Uterus (tissue), 4 donors: ENCODE measurements at places on chromosomes 16 and 17. TPM values are rescaled to one million over a fixed set of nuclear protein-coding genes. Genes with fewer than 3 reads are reported as not detected.

Gene SGCA
- 19.6 TPM for total RNA-seq

Gene TEX19
- total RNA-seq = not detected

Gene ZP2
- 3.4 TPM for total RNA-seq

Gene CA10
- 5.3 TPM for total RNA-seq

Gene MEIOC
- total RNA-seq = not detected

Gene HSD17B2
- not detected for total RNA-seq

Gene KRTAP1-5
- total RNA-seq = not detected

Gene SMIM36
- total RNA-seq = not detected

Gene C16orf86
- 6.9 TPM for total RNA-seq

Gene CNGB1
- total RNA-seq = not detected

Gene KRT9
- total RNA-seq = not detected

Gene ATP2A3
- 23.5 TPM for total RNA-seq

Gene TBC1D3H
- total RNA-seq = not detected

Gene LPO
- not detected for total RNA-seq

DNA sequence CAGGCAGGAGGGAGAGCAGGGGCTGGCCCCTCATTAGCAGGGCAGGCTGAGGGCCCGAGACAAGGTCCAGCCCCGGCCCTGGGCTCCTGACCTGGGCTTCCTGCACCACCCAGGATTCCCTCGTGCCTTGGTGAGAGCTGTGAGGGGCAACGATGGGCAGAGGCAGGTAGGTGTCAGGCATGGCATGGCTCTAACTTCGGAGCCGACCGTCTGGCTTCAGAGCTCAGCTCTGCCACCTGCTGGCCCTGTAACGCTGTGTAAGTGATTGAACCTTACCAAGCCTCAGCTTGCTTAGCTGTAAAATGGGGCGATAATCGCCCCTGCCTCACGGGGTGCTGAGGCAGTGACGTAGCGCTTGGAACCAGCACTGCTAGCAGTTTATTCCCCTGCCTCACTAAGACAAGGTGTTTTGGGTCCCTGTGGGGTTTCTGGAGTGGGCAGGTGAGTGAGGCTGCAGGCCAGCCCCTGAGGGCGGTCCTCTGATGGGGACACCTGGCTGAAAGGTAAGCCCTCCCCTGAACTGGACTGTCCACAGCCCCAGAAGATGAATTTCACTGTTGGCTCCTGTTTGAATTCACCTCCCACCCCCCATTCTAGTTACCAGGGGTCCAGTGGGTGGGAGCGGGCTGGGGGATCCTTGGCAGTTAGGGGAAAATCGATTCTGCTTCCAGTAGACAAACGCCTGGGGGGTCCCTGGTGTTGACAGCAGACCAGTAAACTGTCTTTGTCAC lies 184.8 kb upstream of the GSE1 start:
- DNase-seq = peak; percentile 33

GRCh38 chr17:48644159-48644558 lies 18.0 kb upstream of the HOXB9 start:
- no peak for DNase-seq

DNA sequence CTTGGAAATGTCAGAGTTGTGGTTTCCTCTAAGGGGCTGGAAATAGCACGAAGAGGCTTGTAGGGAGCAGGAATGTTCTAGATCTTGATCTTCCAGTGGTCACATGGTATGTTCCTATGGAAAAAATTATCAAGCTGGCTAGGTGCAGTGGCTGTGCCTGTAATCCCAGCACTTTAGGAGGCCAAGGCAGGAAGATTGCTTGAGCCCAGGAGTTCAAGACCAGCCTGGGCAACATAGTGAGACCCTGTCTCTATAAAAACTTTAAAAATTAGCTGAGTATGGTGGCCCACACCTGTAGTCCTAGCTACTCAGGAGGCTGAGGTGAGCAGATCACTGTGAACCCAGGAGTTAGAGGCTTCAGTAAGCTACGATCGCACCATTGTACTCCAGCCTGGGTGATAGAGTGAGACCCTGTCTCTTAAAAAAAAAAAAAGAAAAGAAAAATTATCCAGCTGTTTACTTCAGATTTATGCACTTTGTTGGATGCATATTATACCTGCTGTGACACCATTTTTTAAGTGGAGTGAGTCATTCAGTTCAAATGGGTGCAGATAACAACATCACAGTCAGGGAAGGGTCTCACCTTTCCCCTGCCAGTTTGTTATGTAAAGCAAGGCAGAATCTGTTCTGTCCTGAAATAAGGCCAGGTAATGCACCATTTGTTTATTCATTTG lies 65.7 kb upstream of the LYRM9 start:
- DNase-seq = no peak

- DNase-seq = no peak
These were observed 33.7 kb downstream of the IQCK start for GRCh38 chr16:19751478-19752385.

GRCh38 chr17:74386386-74386785 lies 19.1 kb downstream of the GPR142 start:
- DNase-seq = peak; percentile 23

- no peak for DNase-seq
These were observed 29.3 kb downstream of the GINS3 start for GRCh38 chr16:58421529-58421928.

GRCh38 chr16:1364510-1364909 lies 12.8 kb downstream of the GNPTG start:
- no peak for DNase-seq

DNA sequence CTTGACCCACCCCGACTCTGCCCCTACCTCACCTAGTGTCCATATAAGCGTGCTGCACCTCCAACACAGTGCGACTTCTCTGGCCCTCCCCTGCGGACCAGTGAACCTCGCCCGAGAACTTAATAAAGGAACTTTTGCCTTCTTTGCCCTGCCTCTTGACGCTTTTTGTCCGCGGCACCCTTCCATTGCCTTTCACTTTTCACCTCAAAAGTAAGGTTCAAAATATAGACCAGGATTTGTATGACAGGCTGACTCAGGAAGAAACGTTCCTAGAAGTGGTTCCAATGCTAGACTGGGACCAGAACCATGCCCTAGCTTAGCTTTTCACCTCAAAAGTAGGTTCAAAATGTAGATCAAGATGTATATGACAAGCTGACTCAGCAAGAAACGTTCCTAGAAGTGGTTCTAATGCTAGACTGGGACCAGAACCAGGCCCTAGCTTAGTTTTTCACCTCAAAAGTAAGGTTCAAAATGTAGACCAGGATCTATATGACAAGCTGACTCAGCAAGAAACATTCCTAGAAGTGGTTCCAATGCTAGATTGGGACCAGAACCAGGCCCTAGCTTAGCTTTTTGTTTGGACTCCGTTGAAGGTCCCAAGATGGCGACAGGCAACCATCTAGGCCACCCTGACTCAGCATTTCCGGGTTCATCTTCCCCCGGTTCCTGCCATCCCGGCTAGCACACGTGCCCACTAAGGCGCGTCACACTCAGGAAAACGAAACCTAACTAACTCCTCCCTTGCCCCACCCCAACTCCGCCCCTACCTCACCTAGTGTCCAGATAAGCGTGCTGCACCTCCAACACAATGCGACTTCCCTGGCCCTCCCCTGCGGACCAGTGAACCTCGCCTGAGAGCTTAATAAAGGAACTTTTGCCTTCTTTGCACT lies 51.0 kb upstream of the TMEM97 start:
- DNase-seq = no peak

- no peak for DNase-seq
These were observed 42.8 kb downstream of the MRC2 start for GRCh38 chr17:62670202-62670821.

DNA sequence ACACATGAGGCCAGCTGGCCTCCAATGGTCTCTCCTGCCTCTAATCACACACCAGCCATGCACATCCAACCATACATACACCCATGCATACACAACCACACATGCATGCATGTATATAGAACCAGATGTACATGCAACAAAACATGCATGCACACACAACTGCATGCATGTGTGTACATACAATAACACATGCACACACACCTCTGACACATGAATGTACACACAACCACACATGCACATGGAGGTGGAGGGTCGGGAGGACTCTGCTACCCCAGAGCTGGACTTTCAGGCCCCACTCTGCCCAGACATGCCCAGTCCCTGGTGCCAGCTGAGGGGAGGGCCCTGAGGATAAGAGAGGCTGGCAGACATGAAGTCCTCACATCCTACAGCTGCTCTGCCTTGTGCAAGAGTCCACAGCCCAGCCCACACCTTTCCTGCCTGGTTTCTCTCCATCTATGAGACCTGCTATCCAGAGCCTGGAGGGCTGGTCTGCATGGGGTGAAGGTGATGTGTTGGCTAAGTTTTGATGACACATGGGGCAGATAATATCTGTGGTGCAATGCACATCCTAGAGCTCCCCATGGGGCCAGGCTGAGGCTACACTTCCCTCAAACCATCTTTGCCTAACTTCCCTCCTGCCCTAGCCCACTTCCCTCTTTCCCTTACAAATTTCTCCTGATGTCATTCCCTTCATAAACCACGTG lies 50.9 kb upstream of the SDK2 start:
- DNase-seq = no peak

GRCh38 chr17:32810690-32811089 lies 66.2 kb downstream of the MYO1D start:
- DNase-seq = no peak

- DNase-seq = no peak
These were observed 112.9 kb downstream of the SEC14L1 start for GRCh38 chr17:77253611-77254051.

GRCh38 chr16:28321700-28322411 lies 29.5 kb downstream of the SBK1 start:
- DNase-seq = no peak

DNA sequence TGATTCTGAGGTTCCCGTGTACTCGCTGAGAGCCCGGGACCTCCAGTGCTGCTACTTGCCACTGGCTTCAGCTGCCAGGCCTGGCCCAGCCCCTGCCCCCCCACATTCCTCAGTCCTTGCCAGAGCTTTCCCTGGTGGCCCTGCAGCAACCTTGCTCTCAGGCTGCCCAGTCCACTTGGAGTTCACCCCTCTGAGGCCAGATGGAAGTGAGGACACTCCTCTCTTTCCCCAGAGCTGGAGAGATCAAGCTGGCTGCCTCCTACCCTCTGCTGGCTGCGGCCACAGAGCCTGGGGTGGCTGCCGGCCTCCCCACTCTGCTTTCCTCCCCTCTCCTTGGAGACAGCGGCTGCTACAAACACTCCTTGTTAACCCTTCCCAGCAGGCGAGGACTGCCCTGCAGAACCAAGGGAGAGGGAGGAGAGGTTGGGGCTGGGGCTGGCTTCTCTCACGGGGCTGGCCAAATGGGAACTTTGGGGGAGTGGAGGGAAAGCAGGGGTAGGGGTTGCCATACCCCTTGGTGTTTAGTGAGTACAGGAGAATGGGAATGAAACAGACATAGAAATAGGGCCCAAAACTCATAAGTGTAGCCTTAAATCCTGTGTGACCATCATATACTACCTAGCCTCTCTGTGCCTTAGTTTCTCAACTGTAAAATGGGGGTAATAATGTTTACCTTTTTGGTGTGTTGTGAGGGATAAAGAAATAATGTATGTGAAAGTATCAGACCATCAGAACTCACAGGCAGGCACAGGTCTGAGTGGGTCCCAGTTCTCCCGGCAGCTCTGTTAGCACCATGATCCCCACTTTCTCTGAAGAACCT lies at the start of gene GAS2L2:
TSS of gene GAS2L2 (minus strand) at position 295 of the 820 bp plus-strand sequence. CDS start 389 bp downstream, outside the sequence.
- DNase-seq = no peak

GRCh38 chr17:32283745-32284201 lies 18.1 kb downstream of the RHBDL3 start:
- no peak for DNase-seq

GRCh38 chr16:21056396-21056795 lies 94.2 kb downstream of the DNAH3 start:
- DNase-seq = no peak

DNA sequence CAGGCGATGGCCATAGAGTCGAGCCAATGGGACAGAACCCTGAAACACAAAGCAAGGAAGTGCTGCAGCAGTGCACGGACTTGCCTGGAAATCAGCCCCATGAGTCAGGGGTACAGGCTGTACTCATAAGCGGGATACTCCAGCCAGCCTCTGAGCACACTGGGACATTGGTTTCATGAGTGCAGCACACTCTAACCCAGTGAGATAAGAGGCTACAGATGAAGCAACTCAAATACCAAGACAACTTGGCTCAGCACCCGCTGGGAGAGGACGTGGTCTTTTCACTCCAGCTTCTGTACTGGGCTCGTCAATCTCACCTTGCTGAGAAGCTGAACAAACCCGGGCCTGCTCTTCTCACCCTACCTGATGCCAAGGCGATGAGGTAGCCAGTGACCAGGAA lies 98.2 kb downstream of the AXIN2 start:
- DNase-seq = peak; percentile 63

DNA sequence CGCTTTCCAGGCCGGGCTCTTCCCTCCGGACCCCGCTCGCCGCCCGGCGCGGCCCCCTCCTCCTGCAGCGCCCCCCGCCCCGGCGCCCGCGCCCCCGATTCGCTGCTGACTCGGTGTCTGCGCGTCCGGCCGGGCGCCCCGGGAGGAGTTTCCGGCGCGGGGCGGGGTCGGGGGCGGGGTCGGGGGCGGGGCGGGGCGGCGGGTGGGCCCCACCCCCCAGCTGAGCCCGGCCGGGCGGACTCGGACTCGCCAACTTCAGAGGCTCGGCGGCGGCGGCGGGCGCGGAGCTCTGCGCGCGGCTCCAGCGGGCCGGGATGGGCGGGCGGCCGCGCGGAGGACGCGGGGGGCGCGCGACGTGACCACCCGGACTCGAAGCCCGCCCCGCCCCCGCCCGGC lies at the start of gene METRNL:
TSS of gene METRNL (plus strand) at position 258 of the 396 bp plus-strand sequence. CDS start 207 bp downstream, outside the sequence.
- peak; percentile 79 for DNase-seq

GRCh38 chr16:27759967-27760788 lies 210.2 kb downstream of the KATNIP start:
- DNase-seq = no peak

- no peak for DNase-seq
These were observed 27.9 kb upstream of the SSTR5 start for GRCh38 chr16:1044460-1045309.

GRCh38 chr16:22977294-22977697 lies 163.3 kb downstream of the HS3ST2 start:
- DNase-seq = no peak

GRCh38 chr16:49003992-49004391 lies 277.6 kb downstream of the CBLN1 start:
- DNase-seq = peak; percentile 25

- peak; percentile 57 for DNase-seq
These were observed 973 bp downstream of the SLC7A6 start for GRCh38 chr16:68265078-68265920.

GRCh38 chr17:17159571-17159970 lies 46.6 kb downstream of the PLD6 start:
- no peak for DNase-seq

DNA sequence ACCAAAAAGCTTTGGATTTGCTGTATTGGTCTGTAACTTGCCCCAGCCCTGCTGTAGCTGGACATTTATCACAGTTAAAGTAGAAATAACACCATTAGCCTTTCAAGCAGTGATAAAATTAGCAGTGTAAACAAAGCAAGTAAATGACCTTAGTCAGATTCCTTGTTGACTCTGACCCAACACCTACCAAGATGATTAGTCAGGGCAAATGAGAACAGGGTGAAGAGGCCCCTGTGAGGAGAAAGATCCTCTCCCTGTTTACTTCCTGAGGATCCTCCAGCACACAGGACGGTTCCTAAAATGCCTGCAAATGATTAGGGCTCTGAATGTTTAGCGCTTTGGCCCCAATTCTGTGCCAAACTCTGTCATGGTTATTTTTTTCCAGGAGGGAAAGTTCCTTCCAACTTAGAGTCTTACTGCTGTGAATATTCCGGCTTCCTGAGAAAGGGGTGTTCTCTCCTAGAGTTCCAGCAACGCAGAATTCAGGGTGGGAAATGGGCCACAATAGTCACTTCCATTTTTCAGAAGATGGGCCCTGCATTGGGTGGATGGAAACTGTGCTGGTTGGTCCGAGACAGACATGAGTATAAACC lies 259.0 kb upstream of the MYOCD start:
- DNase-seq = no peak

GRCh38 chr17:63550817-63551639 lies 751 bp downstream of the DCAF7 start:
- no peak for DNase-seq
